Cerebellum (tissue), 4 donors: ENCODE measurements at places on chromosomes 16 and 17. TPM values are rescaled to one million over a fixed set of nuclear protein-coding genes. Genes with fewer than 3 reads are reported as not detected.

Gene KRTAP4-2
- not detected for total RNA-seq

Gene OR2C1
- total RNA-seq = 0.45 TPM

Gene FOXC2
- total RNA-seq = 0.45 TPM

Gene TEKT1
- total RNA-seq = 3.2 TPM
